Activated CD8-positive, alpha-beta memory T cell treated with anti-CD3 and anti-CD28 coated beads for 36 hours (primary cell): ENCODE measurements at places on chromosomes 3 and 15. TPM values are rescaled to one million over a fixed set of nuclear protein-coding genes. Genes with fewer than 3 reads are reported as not detected.

Gene ACTRT3
- total RNA-seq: 3.0 TPM

Gene EFCAB12
- total RNA-seq: 0.67 TPM

Gene CADPS
- not detected for total RNA-seq

Gene TTLL13
- 0.44 TPM for total RNA-seq

Gene EXD1
- not detected for total RNA-seq
